ENCODE measurements at places on chromosomes 16 and 17.
A peak's percentile ranks its signal among the peaks of the same experiment; 100 is the strongest.

GRCh38 chr16:53495325-53495724 is 7.7 kb downstream of the AKTIP start:
- no peak for DNase-seq

DNA sequence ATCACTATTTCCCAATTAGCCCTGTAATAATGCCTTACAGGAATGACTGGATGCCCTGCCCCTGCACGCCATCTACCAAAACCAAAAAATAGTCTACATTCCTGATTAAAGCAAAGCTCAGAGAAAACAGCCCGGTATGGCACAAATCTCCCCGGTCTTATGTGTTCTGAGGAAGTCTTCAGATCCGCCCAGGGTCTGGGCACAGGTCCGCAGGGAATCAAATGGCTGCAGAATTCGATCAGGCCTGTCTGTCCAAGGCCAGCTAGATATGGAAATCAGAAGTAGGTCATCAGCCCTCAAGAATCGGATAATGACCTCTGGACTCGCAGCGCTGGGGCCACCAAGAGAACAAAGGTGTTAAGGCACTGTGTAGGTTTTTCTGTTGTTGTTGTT is 171.0 kb downstream of the ZFHX3 start:
- no peak for DNase-seq

DNA sequence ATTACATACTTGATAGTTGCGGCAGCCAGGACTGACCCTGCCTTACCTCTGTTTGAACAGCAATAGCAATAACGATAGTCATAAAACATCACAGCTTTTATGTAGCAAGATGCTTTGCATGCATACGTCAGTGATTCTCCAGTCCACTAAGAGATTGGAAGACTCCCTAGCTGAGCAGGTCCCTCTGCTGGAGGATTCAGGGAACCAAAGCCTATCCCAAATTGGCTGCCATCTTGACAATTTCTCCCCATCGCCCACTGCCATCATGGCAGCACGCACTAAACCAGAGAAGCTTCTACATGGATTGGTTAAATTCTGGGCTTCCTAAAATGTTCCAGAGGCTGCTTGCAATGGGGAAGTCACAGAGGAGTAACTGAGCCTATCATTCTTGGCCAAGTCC is 360.6 kb upstream of the XYLT1 start:
- DNase-seq, result no peak

DNA sequence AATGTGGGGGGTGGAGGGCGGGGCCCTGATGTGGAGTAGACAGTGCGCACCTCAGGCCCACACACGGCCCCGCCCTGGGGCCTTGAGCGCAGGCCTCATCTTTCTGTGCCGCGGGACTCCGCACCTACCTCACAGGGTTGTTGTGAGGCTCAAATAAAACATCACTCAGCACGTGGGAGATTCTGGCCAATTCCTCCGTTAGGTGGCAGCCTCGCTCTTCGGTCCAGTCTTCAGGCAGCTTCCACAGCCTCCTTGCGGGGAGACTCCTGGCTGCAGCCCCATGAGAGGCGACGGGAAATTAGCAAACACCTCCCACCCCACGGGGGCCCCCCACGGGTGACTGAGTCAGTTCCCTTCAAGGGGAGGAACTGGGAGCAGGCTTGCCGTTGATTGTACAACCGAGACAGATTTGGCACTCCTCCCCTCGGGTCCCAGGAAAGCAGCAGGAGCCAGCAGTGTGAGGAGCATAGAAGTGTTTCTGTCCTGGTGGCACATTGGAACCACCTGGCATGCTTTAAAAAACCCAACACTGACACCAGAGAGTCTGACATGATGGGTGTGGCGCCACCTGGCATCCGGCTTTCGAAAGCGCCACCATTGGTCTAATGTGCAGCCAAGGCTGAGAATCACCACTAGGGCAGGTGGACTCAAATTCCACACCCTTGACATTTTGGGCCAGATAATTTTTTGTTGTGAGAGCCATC is 7.6 kb downstream of the MRM1 start:
- peak; percentile 70 for DNase-seq
